ENCODE measurements at places on chromosomes 2 and 18.

GRCh38 chr2:63132020-63132419 lies 81.4 kb downstream of the OTX1 start:
- no peak for DNase-seq

GRCh38 chr2:26144953-26145680 lies 27.8 kb upstream of the GAREM2 start:
- DNase-seq = no peak

DNA sequence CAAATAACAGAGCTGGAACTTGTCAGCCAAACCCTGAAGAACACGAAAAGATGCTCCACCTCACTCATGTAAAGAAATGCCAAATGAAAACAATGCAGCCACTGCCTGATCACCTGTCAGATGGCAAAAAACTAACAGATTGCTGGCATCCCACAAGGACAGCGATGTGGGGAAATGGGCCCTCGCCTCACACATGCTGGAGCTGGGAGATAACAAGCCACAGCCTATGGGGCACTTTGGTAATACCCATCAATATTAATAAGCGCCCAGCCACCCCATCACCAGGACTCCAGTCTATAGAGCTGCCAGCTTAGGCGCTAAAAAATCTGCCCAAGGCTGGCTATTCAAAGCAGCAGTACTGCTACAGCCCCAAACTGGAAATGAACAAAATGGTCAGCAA lies 27.0 kb downstream of the TFCP2L1 start:
- no peak for DNase-seq

DNA sequence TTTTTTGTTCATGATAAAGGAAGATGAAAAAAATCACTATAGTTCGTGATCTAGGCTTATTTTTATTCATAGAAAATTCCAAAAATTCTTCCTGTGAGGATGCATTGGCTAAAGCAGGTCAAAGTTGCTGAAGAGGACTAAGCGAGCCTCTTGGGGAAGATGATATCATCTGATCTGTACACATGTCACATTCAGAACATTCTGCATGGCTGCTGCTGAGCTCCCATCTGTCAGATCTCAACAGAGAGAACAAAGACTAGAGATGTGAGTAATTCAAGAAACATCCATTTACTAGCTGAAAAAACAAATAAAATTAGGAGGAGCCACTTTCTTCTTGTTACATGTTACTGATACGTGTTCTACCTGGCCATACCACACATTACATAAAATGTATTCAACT lies 518.6 kb upstream of the FSIP2 start:
- no peak for DNase-seq

DNA sequence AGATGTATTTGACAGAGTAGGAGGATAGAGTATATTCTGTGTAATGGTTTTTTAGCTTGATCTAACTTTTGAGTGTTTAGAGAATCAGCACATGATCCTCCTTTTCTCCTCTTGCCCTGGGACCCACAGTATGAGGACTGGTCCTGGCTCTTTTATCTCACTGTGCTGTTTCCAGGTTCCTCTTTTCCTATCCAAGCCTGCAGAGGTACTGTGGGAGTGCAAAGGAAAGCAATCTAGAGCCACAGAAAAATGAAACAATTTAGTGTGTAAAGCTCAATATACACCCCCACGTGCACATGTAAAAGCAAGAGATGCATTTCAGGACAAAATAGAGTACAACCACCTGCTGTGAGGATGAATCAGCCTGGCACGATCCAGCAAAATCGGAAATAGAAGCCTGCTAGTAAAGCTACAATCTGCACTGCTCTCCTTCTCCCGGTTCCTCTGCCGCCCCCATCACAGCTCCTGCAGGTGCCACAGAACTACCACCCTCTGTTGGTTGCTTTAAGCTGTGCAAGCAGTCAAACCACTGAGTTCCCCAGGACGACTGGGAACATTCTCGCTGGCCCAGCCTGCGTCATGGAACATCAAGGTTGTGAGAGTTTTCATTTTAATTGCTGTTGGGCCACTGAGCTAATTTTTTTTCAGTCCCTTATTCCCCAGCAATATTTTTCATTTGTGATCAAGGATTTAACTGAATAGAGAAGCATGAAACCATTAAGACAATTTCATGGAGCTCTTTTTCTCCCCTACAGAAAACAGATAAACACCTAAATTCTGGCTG lies 47.8 kb upstream of the MAPRE3 start:
- no peak for DNase-seq

DNA sequence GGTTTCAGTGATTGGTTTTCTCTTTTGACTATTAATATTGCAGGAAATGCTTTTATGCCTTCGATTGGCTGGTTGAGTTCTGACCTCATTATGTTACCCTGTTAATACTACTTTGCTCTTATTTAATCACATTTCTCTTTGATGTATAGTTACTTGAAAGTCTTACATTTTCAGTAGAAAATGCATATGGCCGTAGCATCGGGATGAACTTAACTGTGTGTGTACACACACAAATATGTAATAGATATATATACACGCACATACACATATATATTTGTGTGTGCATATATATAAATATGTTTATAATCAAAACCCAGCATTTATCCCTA lies 1.6 kb downstream of the EPC2 start:
- DNase-seq = no peak

DNA sequence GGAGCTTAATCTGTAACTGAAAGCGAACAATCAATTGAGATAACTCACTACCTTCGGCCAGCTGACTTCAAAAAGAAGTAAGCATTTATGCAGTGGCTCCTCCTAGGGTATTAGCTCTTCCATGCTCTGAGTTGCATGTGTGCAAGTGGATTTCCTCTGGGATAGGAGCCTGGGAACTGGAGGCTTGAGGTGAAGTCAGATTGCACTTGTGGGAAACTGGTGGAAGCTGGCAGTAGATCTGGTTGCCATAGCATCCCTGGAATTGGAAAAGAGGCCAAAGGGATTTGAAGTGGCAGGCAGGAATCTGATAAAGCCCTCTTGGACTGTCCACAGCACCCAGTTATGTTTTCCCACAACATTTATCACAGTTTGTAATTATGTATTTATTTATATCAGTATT lies 50.6 kb upstream of the FMNL2 start:
- DNase-seq = no peak

DNA sequence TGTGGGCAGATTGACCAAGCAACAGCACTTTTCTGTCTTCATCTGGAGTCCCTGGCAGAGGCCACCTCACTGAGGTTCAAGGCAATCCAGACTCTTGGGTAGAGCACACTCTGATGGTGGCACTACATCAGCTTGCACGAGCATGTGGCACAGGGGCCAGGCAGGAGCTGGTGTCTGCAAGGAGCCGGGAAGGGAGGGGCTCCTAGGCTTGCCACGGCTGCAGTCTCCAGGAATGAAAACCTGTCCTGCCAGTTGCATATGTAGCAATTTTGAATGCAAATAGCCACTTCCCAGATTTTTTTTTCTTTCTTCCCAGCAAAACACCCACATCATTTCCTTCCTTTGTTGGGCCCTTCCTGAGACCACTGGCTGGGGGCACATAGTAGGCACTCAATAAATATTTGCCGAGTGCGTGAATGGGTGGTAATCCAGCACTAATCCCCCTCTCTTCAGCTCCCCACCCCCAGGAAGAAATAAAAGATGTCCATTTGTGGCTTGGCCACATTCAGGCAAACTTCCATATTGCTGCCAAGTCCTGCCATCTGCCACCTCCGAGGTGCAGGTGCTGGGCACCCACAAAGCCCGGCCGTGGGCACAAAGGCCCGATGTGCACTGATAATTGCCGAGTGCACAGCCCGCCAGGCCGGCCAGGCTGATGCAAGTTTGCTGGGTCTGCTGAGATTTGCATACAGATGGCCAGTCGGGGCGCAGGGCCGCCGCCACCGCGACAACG lies 72.4 kb downstream of the MYCN start:
- no peak for DNase-seq

GRCh38 chr2:109321570-109321969 lies 192.6 kb downstream of the SH3RF3 start:
- no peak for DNase-seq

DNA sequence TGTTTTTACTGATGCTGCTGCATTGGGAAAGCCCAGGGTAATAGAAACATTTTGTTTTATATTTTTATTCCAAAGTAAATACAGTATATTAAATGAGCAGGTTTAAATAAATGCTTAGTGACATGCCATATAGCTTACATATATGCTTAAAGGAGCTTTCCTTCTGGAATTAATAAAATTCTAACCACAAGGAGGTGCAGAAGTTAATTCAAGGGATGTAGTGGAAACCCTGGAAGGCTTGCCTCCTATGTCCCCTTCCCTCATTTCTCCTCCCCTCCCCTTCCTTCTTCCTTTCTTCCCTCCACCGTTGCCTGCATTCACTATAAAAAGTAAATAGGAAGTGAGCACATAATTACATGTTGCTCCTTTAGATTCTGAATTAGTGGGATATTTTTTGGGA lies 96.3 kb downstream of the UBE2E3 start:
- DNase-seq = no peak

- DNase-seq = no peak
These were observed 89.6 kb upstream of the PPP1CB start for GRCh38 chr2:28662044-28662443.

DNA sequence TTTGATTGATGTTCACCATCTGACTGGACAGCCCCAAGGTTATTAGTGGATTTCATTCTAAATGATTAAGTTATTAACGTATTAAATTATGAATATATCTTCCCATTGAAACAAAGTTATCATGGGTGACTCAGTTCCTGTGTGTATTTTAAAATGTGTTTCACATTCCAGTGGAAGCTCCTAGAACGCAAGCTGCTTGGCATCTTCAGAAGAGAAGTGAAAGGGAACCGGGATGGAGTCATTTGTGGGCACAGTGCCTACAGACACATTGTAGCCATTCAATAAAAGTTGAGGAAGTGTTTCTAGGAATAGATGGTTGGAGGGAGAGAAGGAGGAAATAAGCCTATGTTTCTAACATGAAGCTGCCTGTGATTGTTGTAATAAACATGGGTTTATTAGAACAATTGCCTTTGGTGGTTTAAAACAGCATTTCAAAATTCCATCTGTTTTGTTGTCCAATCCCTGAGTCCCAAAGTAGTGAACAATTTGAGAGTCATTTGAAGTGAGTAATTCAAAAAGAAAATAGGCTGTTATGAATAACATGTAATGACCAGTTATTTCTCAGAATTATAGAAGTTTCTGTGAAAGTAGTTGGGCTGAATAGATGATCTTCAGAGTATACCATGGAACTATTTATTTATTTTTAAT lies 143.5 kb downstream of the PKP4 start:
- DNase-seq = no peak

DNA sequence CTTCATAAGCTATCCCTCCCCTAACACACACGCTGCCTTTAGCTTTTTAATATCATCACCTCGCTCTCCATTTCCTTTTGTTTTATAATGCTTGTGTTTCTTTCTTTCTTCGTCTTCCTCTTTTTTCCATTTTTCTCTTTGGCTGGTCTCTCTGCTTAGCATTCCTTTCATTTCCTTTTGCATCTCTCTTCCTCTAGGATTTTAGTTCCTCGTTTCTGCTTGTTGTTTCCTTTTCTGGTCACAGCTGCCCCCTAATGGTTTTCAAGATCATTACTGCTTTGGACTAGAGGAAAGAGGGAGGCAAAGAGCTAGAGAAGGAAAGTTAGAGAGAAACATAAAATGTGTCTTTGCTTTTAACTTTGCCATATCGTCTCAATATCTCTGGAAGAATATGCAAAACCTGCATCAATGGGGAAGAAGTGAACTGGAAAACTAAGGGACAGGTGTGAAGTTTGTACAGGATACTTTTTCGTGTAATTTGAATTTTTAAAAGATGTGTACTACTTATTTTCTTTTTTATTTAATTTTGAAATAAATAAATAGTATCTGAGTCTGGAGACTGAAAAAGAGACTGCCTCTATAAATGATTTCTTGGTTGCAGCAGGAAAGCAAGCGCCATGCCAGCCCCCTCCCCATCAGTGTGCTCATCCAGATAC lies 6.3 kb upstream of the NRP2 start:
- no peak for DNase-seq

- DNase-seq = no peak
These were observed 336.9 kb downstream of the CBLN2 start for GRCh38 chr18:72207280-72207679.

DNA sequence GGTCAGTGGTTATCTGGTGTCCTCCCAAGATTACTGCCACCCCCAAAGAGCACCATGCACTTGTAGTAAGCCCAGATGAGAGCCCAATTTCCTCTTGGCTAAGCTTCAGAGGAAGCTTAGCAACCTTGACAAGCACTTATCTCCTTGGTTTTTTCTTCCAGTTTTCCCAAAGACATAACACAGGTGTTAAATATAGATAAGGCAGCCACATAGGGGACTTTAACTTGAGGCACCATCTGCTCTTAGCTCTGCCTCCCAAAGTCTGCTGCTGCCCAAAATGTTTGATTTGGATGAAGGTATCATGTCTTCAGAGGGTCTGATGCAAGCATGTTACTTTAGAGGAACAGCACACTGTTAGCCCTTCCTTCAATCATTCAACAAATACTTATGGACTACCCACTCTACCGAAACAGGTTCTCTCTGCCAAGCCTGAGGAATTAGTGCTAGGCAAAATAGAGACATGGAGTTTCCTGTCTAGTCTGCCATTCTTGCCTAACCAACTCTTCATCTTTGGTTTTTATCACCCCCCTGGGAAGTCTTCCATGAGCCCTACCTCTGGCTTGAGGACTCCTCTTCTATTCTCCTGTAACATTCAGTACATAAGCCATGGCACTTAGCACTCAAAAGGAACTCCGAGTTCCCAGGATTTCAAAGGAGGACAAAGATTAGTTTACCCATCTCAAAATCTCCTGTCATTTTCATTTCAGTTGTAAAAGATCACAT lies 73.7 kb downstream of the SP3 start:
- DNase-seq = no peak

- no peak for DNase-seq
These were observed 66.9 kb downstream of the BCL11A start for GRCh38 chr2:60486551-60486950.

DNA sequence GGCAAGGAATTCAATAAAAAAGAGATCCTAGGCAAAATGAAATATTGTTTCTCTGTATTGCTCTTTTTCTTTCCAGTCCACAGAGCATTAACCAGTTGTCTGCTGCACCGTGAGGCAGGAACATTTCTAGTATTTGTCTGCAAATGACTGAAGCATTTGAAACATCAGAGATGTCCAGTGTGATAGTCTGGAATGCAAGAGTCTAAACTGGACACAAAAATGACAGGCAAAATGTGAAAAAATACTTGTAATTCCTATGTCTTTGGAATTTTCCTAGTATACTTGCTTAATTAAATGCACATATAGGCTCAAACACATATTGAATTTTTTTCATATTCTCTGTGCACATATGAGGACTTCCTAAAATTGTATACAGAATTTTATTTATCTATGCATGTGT lies 120.5 kb upstream of the SPATS2L start:
- no peak for DNase-seq

DNA sequence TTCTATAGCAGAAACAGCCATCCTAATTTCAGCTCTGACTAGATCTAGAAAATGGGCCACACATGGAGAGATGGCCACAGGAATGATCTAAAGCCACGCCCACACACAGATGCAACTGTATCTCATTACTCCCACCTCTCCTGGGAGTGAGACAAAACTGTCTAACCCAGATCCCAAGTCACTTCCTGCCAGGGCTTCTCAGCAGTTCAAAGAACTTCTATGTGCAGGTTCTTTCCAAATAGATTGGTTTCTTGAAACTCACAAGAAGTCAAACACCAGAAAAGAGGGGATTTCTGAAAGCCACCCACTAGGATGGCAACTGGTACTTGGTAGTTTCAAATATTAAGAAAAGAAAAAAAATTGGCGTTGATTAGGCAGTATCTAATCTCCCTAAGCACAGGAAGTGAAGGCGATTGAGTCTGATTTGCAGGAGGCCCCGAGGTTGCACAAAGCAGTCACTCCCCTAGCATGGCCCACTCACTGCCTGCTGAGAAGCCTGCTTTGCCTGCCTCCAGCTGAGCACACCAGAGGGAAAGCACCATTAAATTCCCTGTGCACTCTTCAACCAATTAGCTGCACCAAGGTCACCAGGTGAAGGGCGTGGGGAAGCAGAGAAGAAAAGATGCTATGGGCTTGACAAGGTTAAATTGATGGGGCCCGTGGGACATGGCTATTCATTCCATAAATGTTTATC lies 51.1 kb downstream of the PAPOLG start:
- no peak for DNase-seq
